ENCODE measurements at places on chromosomes 4 and X.

DNA sequence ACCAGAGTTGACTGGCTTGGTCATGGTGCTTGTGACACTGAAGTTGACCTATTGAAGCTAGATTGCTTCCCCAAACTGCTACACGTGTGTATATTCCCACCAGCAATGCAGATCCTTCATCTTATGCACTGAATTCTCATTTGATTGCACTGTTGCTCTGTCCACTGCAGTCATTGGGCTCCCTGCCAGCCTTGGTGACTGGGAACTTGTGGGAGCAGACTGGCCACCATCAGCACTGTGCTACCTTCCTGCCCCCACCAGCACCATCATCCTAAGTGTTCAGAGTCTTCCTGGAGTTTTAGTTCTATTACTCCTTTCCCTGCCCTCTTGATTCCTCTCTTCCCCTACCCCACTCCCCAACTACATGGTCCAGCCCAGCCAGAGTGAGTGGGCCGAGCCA lies 117.7 kb upstream of the PRPS2 start:
- no peak for DNase-seq

- no peak for DNase-seq
These were observed 590.7 kb upstream of the PITX2 start for GRCh38 chr4:111213531-111213930.

GRCh38 chrX:143788265-143788664 lies 67.7 kb upstream of the SPANXN2 start:
- peak; percentile 46 for DNase-seq

DNA sequence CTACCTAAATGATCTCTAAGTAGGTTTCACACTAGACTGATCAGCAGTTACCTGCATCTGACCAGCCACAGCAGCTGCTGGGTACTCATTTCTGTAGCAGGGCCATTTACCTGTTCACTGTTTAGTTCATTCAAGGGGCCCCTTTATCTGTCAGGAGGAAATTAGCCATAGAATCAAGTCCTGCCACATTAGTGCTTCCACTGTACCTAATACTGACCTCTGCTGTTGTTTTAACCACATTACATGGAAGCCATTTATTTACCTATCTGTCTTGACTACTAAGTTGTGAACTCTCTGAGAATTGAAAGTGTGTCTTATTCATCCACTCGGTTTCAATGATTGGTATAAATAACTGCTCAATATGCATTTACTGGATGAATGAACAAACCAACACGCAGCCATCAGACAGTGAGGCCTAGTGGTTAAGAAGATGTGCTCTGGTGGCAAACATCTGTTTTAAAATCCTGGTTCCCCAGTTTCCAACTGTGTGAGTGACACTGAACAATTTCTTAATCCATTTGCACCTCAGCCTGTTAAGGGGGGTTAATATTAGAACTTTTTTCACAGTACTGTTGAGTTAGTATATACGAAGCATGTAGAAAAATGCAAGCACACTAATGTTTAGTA lies 30.0 kb upstream of the ANXA5 start:
- DNase-seq: peak; percentile 82

DNA sequence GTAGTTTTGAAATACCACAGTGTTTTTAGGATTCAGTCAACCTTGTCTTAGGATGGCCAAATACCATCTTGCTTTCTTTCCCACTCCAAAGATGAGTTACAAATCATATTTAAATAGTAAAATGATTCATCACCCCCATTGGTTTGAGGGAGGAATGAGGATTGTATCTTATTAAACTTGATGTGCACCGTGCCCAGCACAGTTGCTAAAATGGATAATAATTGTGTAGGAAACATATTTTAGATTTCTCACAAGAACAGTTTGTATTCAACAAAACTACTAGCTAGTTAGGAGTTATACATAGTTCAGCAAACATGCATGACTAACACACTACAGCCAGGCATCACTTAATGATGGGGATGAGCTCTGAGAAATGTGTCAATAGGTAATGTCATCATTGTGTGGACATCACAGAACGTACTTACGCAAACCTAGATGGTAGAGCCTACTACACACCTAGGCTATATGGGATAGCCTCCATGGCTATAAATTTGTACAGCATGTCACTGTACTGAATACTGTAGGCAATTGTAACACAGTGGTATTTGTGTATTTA lies 245.4 kb downstream of the FBXW7 start:
- peak; percentile 25 for DNase-seq

- DNase-seq: peak; percentile 95
These were observed 256.9 kb downstream of the ADAMTS3 start for GRCh38 chr4:72312032-72312650.

DNA sequence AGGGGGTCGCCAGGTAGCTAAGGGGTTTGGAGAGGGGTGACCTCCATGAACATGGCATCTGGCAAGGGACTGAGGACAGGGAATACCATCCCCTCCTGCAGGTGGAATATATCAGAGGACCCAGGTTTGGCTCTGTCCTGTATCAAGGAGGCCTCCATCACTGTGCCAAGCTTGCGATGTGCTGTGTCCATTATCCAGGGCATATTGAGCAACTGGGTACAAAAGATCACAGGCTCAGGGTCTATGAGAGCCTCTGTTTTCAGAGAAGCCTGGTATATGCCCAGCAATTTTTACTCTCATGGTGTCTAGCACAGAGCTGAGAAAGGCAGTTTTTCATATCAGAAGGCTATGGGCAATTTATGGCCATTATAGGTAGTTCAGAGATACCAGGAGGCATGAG lies 16.6 kb upstream of the TCEAL5 start:
- no peak for DNase-seq

DNA sequence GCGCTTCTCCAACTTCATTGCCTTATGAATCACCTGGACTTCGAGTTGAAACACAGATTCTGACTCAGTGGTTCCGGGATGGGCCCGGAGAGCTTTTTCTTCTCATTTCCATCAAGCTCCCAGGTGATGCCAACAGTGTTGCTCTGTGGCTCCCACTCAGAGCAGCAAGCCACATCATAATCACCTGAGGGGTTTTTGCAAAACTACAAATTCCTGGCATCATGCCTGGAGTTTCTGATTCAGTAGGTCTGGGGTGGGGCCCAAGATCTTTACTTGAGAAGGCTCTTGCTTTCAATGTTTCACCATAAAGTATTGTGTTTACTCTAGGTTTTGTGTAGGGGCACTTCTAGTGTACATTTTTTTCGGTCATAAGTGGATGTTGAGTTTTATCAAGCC lies 7.0 kb downstream of the MTM1 start:
- DNase-seq: peak; percentile 55

DNA sequence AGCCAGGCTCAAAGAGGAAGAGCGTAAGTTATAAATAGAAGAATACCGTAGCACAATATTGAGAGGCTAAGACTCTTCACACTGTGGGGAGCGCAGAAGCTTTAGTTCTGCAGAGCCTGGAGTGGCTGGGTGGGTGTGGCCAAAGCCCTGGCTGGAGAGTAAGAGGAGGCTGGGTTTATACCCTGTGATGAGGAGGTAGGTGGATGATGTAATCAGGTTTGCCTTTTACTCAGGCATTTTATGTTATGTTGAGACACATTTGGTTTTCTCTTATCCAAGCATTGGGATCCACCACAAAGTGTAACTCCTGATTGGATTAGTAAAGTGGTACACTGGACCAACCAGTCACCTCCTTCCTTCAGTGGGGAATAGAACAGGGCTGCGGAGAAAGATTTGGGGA lies 13.9 kb downstream of the CDS1 start:
- no peak for DNase-seq

- no peak for DNase-seq
These were observed 85.8 kb upstream of the RPS6KA3 start for GRCh38 chrX:20352504-20352903.

- no peak for DNase-seq
These were observed 43.0 kb upstream of the PHOX2B start for GRCh38 chr4:41791557-41791956.

- peak; percentile 74 for DNase-seq
These were observed 6.2 kb upstream of the MAN2B2 start for GRCh38 chr4:6568689-6569332.

DNA sequence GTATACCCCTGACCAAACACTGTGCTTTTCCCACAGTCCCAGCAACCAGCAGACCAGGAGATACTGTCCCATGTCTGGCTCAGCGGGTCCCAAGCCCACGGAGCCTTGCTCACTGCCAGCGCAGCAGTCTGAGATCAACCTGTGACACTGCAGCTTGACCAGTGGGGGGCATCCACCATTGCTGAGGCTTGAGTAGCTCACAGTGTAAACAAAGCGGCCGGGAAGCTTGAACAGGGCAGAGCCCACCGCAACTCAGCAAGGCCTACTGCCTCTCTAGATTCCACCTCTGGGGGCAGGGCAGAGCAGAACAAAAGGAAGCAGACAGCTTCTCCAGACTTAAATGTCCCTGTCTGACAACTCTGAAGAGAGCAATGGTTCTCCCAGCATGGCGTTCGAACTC lies 58.1 kb downstream of the SLC10A6 start:
- DNase-seq: no peak

DNA sequence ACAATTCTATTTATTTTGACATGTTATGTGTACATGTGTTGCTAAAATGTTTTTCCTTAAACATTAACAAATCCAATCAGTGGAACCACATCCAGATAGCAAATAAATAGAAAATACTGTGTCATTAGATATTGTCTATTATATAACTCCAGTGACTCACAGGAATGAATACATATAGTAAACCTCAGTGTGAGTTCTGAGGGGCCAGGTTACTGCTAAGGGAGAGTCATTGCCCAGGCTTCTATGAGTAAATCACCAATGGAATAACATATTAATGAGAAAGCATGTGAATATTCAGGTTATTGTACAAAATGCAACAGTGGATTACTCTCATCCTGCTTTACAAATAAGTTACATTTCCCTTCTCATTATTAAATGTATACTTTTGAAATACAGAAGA lies 27.2 kb downstream of the TACR3 start:
- no peak for DNase-seq

DNA sequence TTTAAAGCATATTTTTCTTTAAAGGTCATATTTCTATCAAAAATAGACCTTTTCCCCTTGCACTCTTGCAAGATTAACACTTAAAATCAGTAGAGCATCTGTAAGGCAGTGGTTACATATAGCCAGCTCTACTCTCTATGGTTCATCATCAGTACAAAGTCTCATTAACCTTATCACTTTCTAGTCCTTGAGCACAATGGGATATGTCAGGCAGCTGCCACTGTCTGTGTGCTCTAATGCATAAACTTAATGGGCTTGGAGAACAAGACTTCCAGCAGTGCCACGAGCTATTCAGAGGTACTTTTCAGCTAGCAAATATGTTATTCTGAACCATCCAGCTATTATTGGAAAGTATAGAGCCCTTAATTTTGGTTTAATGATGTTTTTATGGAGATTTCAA lies 393.7 kb downstream of the GASK1B start:
- no peak for DNase-seq

DNA sequence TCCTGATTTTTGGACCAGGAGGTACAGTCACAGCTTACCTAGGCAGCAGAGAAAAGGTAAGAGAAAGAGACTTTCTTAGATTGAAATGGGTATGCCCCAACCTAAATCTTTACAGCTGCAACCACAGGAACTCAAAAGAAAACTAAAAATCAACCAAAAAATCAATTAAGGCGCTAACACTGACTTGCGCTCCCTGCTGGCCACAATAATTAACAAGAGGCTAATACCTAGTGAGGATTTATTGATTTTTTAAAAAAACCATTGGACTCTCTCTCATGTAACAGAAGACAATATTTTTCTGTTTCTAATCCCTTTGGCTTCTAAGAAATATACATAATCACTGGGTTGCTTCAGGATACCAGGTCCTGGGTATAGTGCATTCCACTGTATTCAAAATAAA lies 153.9 kb upstream of the TENM3 start:
- DNase-seq: peak; percentile 22

DNA sequence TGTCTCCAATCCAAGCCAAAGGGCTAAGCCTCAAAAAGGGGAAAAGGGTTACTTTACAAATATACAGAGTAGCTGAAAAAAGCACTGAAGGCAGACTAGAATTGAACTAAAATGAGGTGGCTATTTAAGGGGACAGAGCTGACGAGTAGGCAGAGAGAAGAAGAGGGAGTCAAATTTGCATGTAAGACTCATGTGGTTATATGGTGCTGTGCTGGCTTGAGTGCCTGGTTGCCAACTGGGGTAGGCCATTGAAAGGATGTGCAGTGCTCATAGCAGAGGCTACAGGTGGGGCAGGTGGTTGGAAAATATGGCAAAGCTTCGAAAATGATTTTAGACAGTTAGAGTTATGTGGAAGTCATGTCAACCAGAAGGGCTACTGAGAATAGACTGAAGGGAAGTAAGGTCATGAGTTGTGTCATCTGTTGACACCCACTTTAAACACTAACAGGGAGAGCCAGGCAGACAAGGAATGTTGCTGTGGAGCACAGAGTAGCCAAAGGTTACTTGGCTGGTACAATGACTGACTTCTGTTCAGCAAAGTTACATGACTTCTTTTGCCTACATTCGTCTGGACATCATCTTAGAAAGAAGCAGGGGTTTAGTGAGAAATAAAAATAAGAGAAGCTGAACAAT lies 1210.4 kb downstream of the ADGRL3 start:
- DNase-seq: no peak

GRCh38 chr4:61406677-61407076 lies 206.6 kb downstream of the ADGRL3 start:
- no peak for DNase-seq

- peak; percentile 11 for DNase-seq
These were observed 129.3 kb upstream of the PGRMC2 start for GRCh38 chr4:128416921-128417320.

- no peak for DNase-seq
These were observed 2.8 kb upstream of the SOD3 start for GRCh38 chr4:24792552-24792951.

DNA sequence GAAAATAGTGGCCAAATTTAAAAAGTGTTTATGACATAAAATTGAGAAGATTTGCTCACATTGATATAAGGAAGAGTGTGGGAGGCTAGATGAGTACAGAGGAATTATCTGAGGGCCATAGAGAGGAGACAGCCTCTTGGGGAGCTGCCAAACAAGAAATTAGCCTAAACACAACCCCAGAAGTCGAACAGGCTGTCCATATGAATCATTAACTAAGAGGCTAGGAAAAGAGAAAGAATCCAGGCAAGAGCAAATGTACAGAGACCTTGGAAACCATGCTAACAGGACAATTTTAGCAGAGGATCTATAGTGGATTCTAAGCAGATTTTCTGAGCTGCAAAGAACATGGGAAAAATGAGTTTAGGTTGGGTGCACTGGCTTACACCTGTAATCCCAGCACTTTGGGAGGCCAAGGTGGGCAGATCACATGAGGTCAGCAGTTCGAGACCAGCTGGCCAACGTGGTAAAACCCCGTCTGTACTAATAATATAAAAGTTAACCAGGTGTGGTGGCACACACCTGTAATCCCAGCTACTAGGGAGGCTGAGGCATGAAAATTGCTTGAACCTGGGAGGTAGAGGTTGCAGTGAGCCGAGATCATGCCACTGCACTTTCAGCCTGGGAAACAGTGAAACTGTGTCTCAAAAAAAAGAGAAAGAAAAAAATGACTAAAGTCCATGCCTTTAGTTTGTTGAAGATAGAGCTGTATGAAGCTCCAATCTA lies 76.1 kb downstream of the NWD2 start:
- DNase-seq: no peak

DNA sequence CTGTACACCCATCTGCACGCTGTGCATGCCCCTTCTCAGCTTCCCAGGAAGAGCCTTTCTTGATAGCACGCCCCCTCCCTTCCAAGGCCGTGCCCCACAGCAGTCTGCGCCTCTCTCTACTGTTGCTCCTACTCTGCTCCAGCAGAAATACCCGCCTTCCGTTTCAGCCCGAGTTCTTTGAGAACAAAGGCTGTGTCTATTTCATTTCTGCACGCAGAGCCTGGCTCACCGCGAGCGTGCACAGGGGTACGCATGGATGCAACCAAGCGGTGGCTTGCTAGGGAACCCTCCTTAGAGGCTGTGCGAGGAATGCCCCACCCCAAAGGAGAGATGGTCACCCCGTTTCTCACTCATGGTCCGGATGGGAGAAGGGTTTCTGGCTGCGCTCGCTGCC lies 485 bp downstream of the AADAT start:
- peak; percentile 41 for DNase-seq
